Kidney (tissue), 22 donors: ENCODE measurements at places on chromosomes 2 and 18. TPM values are rescaled to one million over a fixed set of nuclear protein-coding genes. Genes with fewer than 3 reads are reported as not detected.
A peak's percentile ranks its signal among the peaks of the same experiment; 100 is the strongest.

DNA sequence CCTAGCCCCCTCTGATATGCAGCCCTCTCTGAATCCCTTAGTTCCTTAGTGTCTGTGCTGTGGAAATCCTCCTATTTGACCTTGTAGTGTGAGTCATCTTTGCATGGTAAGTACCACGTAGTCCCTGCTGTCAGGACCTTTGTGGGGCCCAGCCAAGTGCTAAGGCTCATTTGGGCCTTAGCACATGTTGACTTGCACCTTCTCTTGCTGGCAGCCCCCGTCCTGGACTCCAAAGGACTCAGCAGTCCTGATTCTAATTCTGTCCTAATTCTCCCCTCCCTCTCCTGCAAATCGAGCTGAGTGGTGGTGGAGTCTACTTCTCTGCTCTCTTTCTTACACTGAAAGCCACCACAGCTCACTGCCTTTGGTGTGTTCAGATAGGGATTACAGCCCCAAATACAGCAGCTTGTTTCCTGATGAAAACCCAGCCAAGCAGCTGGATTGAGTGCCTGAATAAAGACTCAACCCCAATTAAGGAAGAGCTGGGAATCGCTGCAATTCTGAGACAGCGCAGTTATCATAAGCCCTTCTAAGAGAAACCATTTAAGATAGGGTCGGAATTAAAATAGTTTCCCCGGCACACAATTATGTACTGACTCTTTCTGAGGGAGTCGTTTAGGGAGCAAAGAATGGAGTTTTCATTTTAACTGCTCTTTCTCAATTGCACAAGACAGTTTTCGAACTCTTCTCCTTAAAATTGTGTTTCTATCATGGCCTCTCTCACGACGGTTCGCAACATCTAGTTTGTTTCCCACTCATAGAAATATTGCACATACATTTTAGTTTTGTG lies 215.6 kb upstream of the TNP1 start:
- DNase-seq: no peak

- DNase-seq: no peak
These were observed 59.9 kb downstream of the SUMO1 start for GRCh38 chr2:202178346-202178958.

DNA sequence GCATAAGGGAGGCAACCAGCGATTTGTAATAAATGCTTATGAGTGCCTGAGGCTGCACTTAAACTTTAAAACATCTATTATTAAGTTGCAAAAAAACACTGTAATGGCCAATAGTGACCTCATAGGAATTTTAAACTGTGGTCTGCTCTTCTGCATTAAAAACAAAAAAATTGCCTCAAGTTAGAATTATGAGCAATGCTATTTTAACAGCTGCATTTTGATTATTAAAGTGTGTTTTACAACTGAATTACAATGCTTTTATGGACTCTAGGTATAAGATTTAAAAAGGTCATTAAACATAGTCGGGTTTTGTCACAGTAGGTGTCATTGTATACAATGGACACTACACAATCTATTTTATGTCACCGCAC lies 528.7 kb upstream of the FANCL start:
- DNase-seq: no peak

DNA sequence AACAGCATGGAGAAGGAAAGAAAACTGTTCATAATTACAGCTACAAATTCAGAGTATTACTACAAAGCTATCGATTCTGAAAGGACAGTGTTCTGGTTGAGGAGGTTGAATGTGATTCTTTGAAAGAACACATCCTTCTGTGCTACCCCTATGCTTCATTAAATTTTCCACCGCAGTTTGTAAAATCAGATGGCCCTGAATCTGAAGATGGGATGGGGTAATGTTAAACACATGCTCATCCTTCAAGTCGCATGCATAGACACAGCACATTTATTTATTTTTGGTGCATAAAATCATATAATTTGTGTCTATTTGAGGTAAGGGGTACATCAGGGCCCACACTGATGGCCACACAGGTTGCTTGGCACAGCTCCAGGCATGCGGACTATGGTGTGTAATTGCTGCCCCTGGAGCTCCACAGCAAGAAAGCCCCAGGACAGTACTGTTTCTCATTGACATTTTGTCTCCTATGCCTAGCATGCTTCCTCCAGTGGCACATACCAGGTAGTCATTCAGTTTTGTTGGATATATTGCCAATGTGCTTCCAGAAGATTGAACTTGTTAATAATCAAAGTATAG lies 238.8 kb upstream of the TANK start:
- DNase-seq: no peak

DNA sequence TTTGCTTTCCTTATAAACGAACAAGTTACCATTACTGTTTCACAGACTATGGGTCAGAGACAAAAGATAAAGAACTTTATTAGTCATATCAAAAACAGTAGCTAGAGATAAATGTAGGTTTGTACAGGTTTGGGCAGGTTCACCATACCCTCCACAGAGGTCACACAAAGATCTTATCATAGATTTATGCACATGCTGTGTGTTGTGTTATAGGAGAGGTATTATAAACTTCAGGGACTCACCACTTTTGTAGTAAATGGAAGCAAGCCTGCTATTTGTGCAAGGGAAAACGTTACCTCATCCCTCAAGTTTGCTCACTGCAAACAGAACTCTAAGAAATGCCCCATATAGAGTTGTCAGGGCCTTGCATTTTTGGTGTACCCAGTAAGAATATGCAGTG lies 584.5 kb upstream of the LRRTM1 start:
- DNase-seq: no peak

GRCh38 chr2:138267161-138267901 lies 234.2 kb upstream of the SPOPL start:
- no peak for DNase-seq

- no peak for DNase-seq
These were observed 376.3 kb upstream of the SALL3 start for GRCh38 chr18:78603102-78603983.

DNA sequence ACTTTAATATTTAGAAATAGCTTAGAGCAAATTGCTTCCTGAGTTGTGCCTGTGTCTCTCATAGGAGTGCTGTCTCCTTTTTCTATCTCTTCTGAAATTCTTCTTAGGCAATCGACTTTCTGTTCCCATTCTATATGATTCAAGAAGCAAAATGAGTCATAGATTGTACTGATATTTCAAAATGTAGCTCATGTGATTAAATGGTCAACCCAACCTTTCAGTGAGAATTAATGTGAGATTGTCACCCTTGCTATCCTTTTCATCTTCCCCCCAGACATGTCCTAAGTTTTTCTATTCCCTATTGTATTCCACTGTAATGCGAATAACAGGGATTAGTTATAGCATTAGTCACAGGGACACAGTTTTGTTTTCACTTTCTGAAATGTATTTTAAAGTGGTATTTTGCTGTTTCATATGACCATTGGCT lies 413.6 kb downstream of the THSD7B start:
- no peak for DNase-seq

DNA sequence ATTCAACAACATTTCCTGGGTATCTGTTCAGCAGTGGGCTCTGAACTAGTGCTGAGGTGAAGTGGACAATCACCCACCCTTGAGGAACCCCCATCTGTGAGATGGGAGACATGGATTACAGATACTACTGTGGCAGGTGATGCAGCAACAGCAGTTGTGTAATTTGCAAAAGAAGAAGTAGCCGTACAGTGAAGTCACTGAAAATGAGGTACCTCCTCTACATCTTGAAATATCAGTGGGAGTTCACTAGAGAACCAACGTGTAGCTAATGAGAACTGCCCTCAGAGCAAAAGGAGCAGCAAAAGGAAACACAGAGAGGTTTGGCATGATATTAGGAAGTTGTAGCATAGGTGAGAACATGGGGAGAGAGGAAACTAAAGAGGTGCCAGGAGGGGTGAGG lies 41.3 kb downstream of the VSNL1 start:
- DNase-seq: no peak

DNA sequence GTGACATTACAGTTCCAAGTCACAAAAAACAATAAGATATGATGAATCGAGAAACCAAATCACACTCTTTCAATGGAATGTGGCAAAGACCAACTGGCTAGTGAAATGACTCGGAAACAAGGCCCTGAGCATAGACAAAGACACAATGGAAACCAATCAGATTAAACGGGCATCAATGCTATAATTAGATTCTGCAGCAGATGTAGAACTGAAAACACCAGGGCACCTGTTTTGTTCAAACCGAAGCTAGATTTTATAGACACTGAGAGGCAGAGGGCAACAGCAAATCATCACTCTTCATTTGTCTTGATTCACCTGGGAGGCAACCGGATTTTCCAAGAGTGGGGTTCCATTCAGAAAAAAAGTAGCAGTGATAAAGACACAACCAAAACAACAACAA lies 92.8 kb upstream of the BARD1 start:
- no peak for DNase-seq

- DNase-seq: no peak
These were observed 7.0 kb downstream of the AFF3 start for GRCh38 chr2:100135415-100135814.

GRCh38 chr18:60684843-60685513 lies 312.4 kb upstream of the MC4R start:
- no peak for DNase-seq

DNA sequence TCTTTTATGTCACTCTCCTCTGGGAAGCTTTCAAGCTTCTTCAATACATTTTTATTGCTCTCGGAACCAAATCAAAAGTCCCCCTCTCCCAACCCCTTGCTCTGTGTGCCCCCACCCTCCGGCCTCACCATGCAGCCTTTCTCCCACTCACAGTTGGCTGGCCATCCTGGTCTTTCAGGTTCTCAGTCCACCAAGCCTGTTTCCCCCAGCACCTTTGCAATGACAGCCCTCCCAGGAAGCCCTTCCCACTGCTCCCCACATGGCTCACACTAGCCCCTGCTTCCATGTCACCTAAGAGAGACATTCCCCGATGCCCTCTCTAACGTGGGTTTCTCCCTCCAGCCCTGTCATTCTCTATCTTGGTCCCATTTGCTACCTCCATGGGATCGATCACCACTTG lies 266.6 kb downstream of the SRBD1 start:
- no peak for DNase-seq

GRCh38 chr2:43041173-43041591 lies 185.2 kb downstream of the ZFP36L2 start:
- no peak for DNase-seq

DNA sequence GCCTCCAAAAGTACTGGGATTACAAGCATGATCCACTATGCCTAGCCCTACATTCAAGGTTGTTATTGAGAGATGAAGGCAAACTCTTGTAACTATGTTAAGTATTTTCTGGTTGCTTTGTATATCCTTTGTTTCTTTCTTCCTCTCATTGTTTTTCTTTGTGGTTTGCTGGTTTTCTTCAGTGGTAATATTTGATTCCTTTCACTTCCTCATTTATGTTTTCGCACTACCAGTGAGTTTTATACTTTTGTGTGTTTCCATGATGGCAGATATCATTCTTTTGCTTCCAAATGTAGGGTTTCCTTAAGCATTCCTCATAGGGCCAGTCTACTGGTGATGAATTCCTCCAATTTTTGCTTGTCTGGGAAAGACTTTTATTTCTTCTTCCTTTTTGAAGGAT lies 90.2 kb downstream of the NCK2 start:
- DNase-seq: no peak

DNA sequence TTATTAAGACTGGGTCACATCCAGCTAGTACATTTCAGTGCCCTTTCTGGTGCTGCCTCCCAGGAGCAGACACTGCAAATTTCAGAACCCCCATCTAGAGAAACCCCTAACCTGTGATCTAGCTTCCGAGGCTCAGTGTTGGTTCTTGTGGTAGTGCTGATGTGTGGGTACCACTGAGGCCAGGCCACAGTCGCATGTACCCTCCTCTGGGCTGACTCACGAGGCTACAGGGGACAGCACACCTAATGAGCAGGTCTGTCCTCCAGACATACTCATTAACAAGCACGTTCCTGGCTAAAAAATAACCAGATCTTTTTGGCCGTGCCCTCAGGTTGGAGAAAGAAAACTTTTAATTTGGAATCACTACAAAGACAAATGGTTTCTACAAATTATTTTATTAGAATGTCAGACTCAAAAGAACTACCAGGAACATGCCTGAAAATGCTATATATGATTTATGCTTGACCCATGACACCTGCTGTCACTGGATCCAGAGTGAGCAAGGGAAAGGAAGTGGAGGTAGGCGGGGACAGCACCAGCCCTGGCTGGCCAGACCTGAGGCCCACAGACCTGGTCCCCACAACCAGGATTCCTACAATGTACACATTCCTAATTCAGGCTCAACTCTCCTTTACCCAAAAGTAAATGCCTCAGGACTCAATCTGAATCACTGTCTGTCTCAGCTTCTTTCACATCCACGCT lies 8.5 kb downstream of the CIAO1 start:
- DNase-seq: no peak

DNA sequence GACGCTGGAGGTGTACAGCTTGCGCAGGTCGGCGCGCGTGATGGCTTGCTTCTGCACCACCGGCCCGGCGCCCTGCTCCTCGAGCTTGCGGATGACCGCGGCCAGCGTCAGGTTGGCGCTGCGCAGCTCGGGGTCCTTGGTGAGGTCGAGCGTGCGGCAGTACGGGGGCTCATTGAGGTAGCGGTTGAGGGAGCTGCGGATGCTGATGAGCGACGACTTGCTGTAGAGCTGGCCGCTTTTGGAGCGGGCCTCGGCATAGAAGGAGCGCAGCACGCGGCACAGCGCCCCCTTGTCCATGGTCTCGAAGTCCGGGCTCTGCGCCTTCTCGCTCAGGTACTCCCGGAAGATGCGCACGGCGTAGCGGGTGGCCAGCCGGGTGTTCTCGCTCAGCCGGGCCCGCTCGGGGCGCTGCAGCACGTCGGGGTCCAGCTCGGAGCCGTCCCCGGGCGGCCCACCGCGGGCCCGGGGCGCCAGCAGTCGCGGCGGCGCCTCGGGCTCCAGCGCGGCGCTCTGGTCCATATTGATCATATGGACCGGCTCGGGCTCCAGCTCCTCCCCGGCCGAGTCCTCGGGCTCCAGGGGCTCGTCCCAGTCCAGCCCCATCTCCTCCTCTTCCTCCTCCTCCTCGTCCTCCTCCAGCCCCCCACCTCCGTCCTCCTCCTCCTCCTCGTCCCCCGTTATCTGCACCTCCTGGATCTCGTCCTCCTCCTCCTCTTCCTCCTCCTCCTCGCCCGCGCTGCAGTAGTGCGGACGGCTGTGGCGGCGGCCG lies 523 bp downstream of the KCTD1 start:
- DNase-seq: peak; percentile 91

Gene GALR1
- not detected for polyA plus RNA-seq

Gene CHRND
- polyA plus RNA-seq: not detected

Gene IRS1
- 4.5 TPM for polyA plus RNA-seq

Gene NAT8
- polyA plus RNA-seq: 1,820 TPM

Gene NR4A2
- polyA plus RNA-seq: 3.1 TPM

Gene TDRD15
- polyA plus RNA-seq: not detected

Gene ITGB1BP1
- 164 TPM for polyA plus RNA-seq

Gene NEB
- polyA plus RNA-seq: 1.6 TPM

Gene NEUROD1
- not detected for polyA plus RNA-seq

Gene UGT1A4
- polyA plus RNA-seq: 0.84 TPM

Gene SGO2
- 0.69 TPM for polyA plus RNA-seq
